ENCODE measurements at places on chromosomes 5 and 9. TPM values are rescaled to one million over a fixed set of nuclear protein-coding genes. Genes with fewer than 3 reads are reported as not detected.

KCNMB1 gene
- total RNA-seq = 0.44 TPM

CCL27 gene
- total RNA-seq = 0.35 TPM

AJM1 gene
- 6.3 TPM for total RNA-seq

TEX48 gene
- total RNA-seq = not detected

GRCh38 chr5:97101189-97101910 lies 41.1 kb downstream of the LIX1 start:
- no peak overlapping the region for H3K4me3 ChIP-seq
- no peaks in the 10 kb centered on the region for H3K36me3 ChIP-seq
- DNase-seq = no peak
- no peaks in the 10 kb centered on the region for H3K4me1 ChIP-seq
- no peaks in the 10 kb centered on the region for H3K27me3 ChIP-seq

GRCh38 chr9:129102791-129103594 lies 7.6 kb downstream of the CRAT start:
- H3K4me1 ChIP-seq = peaks cover 17% of the 10 kb centered on the region
- no peak overlapping the region for H3K27ac ChIP-seq
- no peaks in the 10 kb centered on the region for H3K27me3 ChIP-seq

DNA sequence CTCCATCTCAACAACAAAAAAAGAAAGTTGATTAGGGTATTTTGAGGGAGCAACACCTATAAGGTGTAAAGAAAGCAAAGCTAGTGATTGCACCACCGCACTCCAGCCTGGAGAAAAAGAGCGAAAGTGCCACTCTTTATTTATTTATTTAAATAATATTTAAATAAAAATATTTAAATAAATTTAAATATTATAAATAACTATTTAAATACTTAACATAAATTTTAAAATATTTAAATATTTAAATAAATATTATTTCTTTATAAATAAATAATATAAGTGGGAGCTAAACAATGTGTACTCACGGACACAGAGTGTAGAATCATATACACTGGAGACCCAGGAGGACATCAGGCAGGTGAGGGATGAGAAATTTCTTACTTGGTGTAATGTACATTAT lies 64.4 kb upstream of the TRIO start:
- H3K36me3 ChIP-seq = no peaks in the 10 kb centered on the region
- H3K27me3 ChIP-seq = no peaks in the 10 kb centered on the region
- DNase-seq = no peak
- H3K4me1 ChIP-seq = no peaks in the 10 kb centered on the region
- H3K27ac ChIP-seq = no peak overlapping the region

DNA sequence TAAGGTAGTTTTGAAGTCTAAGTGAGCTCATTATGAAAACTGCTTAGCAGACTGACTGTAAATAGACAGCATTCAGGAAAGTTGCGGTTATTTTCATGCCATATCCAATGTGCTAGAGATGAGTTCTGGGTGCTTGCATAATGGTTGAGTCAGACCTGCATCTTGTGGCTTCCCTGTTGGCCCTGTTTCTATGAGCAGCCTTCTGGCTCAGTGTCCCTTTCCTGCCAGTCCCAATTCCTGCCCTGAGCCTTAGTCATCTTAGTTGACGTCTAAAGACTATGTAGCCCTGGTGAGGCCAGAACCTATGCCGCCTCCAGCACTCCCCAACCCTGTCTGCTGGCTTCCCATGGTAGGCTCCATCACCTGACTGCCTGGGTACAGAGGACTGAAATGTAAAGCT lies 76.3 kb upstream of the TNFSF8 start:
- no peak overlapping the region for H3K27ac ChIP-seq
- H3K4me1 ChIP-seq = no peaks in the 10 kb centered on the region
- DNase-seq = no peak
- H3K27me3 ChIP-seq = no peaks in the 10 kb centered on the region
- H3K4me3 ChIP-seq = no peak overlapping the region

DNA sequence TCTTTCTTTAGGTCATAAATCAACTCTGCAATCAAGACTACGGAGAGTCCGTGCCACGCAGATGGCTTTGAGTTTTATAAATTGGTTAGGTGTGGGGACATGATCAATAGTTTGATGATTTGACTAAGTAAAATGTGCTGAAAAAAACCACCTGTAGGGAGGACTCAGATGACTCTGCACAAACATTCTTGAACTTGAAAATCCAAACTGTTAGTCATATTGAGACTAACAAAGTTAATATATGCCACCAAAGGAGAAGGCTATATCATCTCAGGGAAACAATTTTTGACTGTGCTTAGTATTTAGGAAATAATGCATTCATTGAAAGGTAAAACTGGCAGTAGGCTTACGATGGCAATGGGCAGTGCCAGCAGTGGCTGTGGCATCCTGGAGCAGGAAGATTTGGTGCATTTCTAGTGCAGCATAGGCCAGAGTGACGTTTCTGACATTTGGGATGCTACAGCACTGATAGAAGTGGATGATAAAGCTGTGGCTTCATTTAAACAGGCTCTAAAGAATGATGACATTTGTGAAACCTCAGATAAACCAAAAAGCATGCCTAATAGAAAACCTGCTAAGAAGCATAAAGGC lies 291.1 kb downstream of the MLLT3 start:
- H3K27ac ChIP-seq = no peak overlapping the region
- H3K36me3 ChIP-seq = no peaks in the 10 kb centered on the region
- DNase-seq = no peak

GRCh38 chr5:37823433-37824152 lies 16.2 kb downstream of the GDNF start:
- no peaks in the 10 kb centered on the region for H3K36me3 ChIP-seq
- no peaks in the 10 kb centered on the region for H3K4me1 ChIP-seq
- H3K27ac ChIP-seq = no peak overlapping the region
- DNase-seq = no peak
- no peak overlapping the region for H3K4me3 ChIP-seq
- no peaks in the 10 kb centered on the region for H3K27me3 ChIP-seq

- peak overlapping the region; percentile 83 for H3K27ac ChIP-seq
- DNase-seq = peak; percentile 61
- peak overlapping the region; percentile 48 for H3K4me3 ChIP-seq
- no peaks in the 10 kb centered on the region for H3K36me3 ChIP-seq
- no peaks in the 10 kb centered on the region for H3K27me3 ChIP-seq
These were observed 31.1 kb upstream of the ANKRD18A start for GRCh38 chr9:38651400-38652042.

All from heart left ventricle (tissue), 16 donors.